GM13977 (cell line): ENCODE measurements at places on chromosomes 12 and 14.

DNA sequence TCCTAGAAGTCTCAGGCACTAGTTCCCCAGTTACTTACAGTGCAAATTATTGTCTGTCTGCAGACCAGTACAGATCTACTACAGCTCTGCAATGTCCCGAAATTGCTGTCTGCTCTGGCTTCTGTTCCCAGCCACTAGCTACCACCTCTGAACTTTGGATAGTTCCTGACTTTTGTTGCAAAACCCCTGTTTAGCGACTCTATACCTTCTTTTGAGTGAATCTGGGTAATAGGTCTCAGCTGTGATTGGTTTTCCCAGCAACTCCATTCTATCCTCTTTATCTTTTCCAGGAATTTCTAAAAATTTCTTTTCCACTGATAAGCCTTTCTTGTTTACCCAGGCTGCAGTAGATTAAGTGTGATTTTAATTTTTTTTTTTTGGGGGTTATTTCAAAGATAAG lies 16.8 kb downstream of the KCNJ8 start:
- DNase-seq: no peak

- peak; percentile 65 for DNase-seq
These were observed 91.4 kb downstream of the SETD3 start for GRCh38 chr14:99389174-99389826.

GRCh38 chr14:79596551-79596950 lies 614.8 kb downstream of the DIO2 start:
- no peak for DNase-seq

DNA sequence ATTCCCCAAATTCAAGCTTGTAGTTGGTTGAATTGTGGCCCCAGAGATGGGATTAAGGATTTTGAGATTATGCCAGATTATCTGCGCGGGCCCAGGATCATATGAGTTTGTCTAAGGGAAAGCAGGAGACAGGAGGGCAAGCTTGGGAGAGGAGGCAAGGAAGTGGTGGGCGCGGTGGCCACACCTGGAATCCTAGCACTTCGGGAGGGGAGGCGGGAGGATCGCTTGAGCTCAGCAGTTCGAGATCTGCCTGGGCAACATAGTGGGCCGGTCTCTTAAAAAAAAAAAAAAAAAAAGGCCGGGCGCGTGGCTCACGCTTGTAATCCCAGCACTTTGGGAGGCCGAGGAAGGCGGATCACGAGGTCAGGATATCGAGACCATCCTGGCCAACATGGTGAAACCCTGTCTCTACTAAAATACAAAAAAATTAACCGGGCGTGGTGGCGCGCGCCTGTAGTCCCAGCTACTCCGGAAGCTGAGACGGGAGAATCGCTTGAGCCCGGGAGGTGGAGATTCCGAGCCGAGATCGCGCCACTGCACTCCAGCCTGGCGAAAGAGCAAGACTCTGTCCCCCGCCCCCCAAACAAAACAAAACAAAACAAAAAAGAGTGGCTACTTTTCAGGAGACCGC lies 881 bp upstream of the PUS1 start:
- DNase-seq: no peak

- DNase-seq: no peak
These were observed 587 bp upstream of the C12orf75 start for GRCh38 chr12:105329926-105330282.

GRCh38 chr14:105055736-105056302 lies 9.4 kb downstream of the GPR132 start:
- DNase-seq: no peak

GRCh38 chr12:24888813-24889212 lies 60.1 kb downstream of the BCAT1 start:
- no peak for DNase-seq

- peak; percentile 36 for DNase-seq
These were observed 6.2 kb downstream of the DTX1 start for GRCh38 chr12:113062502-113063395.

DNA sequence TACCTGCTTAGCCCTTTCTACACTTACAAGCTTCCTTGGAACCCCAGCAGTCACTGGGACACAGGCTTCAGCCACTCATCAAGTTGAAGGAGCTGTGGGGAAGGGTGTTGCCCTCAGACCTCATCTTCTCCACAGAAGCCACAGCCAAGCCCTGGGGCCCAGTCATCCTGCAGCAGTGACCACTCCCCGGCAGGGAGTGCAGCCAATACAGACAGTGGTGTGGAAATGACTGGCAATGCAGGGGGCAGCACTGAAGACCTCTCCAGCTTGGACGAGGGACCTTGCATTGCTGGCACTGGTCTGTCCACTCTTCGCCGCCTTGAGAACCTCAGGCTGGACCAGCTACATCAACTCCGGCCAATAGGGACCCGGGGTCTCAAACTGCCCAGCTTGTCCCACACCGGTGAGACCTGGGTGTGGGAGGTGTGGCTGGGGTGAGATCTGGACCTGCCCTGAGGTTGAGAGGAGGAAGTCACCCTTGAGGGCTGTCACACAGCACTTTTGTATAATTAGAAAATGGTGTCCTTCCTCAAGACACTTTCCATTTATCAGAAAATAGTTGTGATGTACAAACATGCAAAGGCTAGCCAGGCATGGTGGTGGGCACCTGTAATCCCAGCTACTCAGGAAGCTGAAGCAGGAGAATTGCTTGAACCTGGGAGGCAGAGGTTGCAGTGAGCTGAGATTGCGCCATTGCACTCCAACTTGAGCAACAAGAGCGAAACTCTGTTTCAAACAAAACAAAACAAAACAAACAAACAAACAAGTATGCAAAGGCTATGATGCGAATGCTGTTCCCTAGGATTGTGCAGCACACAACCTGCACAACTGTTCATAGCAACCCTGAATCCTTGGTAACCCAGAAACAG lies 9.9 kb downstream of the GLI1 start:
- DNase-seq: no peak

GRCh38 chr14:96060186-96060933 lies 21.2 kb downstream of the C14orf132 start:
- DNase-seq: no peak

GRCh38 chr14:94536836-94537235 lies 24.4 kb upstream of the SERPINA4 start:
- no peak for DNase-seq

- no peak for DNase-seq
These were observed 1691.7 kb upstream of the FLRT2 start for GRCh38 chr14:83838226-83838625.

DNA sequence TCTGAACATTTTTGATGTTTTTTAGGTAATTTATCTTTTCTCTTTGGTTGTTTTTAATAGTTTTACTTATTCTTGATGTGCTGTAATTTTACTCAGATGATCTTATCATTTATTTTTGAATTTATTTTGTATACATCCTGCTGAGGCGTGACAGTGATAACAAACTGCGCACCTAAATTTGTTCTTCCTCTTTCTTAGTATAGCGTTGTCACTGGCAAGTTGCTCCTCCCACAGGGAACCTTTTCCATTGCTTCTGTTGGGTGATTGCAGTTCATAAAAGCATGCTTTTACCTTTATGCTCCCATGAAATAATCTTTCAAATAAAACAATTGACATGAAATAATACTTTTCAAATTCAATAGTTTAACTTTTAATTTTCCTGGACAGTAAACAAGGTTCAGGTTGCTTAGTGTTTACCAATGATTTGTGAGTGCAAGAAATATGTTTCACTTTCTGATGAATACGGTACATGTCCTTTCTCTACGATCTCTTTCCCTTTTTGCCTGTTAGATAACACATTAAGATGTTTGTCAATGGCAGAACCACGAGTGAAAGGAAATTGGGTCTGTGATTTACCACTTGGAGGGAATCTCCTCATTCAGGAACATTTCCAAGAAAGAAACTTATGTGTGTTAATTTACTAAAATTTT lies 223.3 kb downstream of the CCDC91 start:
- no peak for DNase-seq

- DNase-seq: no peak
These were observed 617.3 kb downstream of the RPL10L start for GRCh38 chr14:46034305-46034704.

- DNase-seq: no peak
These were observed 42.7 kb downstream of the RIN3 start for GRCh38 chr14:92556255-92556741.

DNA sequence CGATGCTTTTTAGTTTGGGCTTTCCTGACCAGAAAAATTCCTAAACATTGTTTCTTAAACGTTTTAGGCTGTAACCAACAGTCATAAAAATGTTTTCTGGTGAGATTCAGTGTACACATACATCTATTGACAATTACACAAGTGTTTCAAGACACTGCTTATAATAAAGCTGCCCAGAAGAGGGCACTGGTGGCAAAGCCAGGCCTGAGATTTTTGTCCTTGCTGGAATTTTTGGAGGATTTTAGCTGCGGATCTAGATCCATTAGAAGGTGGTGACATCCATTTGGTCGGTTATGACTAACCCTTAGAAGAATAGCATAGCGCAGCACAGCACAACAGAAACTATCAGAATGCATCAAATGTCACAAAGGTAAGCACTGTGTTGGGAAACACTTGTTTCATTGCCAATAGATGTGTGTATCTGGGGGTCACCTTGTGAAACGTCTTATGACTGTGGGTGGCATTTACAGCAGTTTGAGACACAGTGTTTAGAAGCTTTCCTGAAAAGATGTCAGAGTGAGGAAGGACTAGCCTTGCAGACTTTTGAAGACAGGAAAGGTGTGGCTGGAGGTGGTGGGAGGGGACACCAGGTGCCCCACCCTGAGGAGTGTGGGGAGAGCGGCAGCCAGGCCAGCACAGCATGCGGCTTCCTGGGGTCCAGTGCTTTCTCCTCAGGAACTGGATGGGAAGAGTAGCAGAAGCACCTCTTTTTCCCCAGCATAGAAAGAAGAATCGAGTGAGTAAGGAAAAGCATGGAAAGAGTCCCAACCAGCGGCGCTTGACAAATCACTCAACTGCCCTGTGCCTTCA lies 54.7 kb upstream of the FKBP4 start:
- DNase-seq: no peak

- DNase-seq: no peak
These were observed 21.0 kb downstream of the ANKLE2 start for GRCh38 chr12:132740652-132741051.

DNA sequence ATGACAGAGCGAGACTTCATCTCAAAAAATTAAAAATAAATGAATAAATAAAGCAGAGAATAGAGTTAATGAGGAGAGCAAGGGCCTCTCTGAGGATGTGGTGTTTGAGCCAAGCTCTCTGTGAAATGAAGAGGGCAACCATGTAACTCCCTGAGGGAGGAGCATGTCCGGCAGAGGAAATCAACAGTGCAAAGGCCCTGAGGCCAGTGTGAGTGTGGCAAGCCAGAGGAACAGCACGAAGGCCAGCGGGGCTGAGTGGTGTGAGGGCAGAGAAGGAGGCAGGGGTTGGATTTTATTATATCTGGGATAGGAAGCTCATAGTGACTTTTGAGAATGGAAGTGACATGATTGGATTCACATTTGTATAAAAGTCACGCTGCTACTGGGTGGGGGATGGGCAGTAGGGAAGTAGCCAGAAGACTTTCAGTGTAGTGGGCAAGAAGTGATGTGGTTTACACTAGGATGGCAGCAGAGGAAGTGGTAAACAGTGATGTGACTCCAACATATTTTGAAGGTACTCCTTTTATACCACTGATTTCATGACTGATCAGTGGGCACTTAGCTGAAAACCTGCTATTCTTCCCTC lies 10.3 kb upstream of the LRP1-AS start:
- no peak for DNase-seq

DNA sequence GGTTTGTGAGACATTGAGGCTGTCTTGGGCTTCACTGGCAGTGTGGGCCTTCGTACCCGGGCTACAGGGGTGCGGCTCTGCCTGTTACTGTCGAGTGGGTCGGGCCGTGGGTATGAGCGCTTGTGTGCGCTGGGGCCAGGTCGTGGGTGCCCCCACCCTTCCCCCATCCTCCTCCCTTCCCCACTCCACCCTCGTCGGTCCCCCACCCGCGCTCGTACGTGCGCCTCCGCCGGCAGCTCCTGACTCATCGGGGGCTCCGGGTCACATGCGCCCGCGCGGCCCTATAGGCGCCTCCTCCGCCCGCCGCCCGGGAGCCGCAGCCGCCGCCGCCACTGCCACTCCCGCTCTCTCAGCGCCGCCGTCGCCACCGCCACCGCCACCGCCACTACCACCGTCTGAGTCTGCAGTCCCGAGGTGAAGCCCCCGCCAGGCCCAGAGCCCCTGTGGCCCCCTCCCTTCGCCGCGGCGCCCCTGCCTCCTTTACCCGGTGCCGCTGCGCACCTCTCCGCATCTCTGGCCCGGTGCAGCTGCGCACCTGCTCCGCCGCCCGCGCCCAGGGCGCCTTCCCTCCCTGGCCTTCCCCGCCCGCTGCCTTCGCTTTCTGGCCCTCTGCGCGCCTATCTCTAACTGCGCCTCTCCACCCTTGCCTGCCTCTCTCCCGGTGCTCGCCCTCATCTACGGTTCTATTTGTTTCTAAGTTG lies at the start of gene ENO2:
ENO2 (plus strand) TSS at position 335 of the 701 bp plus-strand sequence. CDS start 1,253 bp downstream, outside the sequence.
- DNase-seq: peak; percentile 91

GRCh38 chr12:29286081-29286790 lies 94.7 kb downstream of the ERGIC2 start:
- no peak for DNase-seq

GRCh38 chr14:95329941-95330340 lies 10.2 kb upstream of the CLMN start:
- DNase-seq: no peak

DNA sequence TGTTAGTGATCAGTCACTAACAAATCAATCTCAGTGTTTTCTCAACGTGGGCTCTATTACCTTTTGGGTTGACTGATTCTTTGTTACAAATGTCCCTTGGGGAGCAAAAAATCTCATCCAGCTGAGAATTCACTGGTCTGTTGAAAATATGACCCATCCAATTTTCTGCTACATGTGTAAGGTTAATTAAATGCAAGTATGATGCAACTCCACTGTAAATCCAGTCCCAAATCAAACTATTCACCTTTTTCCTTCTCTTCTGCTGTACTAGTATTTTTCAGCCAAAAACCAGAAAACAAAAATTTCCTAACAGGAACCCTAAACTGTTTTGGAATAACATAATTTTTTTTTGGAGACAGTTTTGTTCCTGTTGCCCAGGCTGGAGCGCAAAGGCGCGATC lies 2.2 kb downstream of the ERH start:
- no peak for DNase-seq

DNA sequence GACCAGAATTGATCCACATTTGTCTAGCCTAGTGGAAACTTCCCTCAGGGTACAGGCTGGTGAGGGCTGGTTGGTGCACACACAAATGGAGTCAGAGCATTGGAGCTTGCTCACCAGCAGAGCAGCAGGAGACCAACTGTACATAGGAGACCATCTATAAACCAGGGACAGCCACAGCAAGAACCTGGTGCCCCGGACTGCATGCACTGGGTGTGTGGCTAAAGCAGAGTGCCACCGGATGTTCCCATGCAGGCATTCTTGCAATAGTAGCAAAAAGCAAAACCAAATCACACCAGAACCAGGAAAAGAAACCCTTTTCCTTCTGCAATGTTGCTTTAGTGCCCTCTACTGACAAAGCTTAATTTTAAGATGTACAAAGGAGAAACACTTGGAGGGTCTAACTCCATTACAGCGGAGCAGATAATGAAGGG lies 136.4 kb downstream of the MDGA2 start:
- peak; percentile 6 for DNase-seq

DNA sequence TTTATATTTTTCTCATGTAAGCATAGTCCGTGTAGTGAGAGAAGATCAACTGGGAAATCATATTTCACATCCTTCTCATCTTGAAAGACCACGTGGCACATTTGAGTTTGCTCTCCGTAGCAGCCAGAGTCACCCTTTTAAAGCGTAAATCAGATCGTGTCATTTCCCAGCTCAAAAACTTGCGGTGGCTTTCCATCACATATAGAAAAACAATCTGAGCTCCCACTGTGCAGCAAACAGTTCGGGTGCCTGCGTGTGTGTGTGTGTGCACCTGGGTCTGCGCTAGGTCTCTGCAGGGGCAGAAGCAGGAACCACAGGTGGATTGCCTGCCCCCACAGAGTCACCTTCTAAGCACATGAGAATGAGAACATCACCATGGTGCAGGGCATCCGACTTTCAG lies 338.2 kb downstream of the TRHDE start:
- DNase-seq: no peak

- no peak for DNase-seq
These were observed 94.3 kb downstream of the RIMBP2 start for GRCh38 chr12:130621696-130622298.
